Inflammatory macrophage treated with lipopolysaccharide for 1 hour (primary cell): ENCODE measurements at places on chromosomes 11 and 22.

DNA sequence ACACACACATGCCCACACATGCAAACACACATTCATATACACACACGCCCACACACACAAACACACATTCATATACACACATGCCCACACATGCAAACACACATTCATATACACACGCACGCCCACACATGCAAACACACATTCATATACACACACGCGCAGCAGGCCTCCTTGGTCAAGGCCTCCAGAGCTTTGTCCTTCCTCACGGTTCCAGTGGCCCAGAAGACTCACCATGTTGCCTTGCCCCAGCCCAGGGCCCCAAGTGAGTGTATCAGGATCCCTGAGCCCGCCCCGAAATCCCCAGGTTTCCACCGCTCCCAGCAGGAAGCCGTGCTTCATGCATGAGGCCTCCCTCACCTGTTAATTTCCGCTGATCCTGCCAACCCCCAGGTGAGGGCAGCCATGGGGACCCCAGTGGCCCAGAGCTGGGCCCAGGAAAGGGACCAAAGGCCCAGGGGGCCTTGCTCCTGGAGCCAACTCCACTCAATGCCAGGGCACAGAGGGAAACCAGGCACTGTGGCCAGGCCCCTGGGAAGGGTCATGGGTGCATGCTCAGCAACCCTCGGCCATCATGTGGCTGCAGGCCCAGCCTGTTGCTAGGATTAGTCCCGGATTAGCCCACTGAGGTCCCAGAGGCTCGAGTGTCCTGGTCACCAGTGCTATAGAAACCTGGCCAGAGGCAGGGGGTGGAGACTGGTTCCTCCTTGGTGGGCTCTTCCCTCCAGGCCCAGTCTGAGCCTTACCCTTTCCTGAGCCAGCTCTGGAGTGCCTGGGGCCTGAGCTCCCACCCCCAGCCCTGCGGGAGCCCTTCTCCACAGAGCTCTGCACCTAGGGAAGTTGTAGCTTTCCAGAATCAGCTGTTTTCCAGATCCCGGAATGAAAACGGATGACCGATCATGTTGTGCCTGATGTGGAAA is 34.4 kb downstream of the IGF2 start:
- no peak for DNase-seq

DNA sequence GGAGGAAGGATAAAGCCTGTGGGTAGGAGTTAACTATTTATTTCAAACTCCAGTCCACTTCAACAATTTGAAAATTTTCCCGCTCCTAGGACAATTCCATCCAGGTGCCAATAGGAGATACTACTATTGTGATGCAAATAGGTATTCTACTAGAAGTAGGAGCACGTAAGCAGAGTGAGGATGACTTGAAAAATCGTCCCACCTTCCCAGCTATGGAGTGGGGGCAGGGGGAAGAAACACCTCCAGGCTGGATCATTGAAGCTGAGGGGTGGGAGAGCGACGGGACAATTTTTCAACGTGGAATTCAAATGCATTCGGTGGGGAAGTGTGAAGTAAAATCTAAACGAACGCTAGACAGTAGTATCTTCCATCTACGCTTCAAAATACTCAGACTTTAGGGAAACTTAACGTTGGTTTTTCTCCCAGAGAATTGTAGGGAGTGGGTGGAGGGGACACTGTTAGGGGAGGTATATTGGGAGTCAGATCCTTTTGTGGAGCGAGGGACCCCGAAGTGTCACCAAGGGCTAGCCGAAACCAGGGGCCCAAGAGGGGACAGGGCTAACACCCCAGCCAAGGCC is 523 bp upstream of the ARHGAP42 start:
- no peak for DNase-seq

DNA sequence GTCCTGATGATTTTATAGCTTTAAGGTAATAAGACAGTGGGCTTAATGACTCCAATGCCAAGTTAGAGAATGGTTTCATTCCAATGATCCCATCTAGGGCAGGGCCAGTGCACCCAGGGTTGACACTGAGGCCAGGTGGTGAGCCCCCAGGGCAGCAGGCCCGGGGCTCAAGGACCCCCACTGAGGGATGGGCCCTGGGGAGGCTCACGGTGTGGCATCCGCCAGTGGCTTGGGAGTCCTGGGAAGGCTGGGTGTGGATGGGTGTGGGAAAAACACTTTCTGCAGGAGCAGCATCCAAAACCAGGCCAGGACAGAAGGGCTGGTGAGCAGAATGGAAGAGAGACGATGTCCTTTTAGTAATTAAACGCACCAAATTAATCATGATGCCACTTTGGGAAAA is 626.3 kb downstream of the TBC1D22A start:
- DNase-seq, result no peak

DNA sequence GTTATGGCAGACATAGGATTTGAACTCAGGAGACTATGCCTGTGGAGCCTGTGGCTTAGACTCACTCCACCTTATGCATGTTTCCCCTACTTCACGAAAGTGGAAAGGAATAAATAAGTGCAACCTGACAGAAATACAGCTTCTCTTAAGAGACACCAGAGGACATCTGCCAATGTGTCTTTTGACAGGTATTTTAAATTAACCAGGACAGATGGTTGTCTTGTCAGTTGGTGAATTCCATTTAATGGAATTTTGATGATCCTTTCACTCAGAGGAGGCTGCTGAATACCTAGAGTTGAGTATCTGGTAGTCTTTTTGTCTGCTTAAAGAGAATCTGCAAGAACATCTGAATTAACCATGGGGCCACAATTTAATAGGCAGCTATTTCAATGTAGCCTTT is 46.1 kb downstream of the NELL1 start:
- DNase-seq, result no peak

- no peak for DNase-seq
Measured at GRCh38 chr11:45931739-45932138, 9.3 kb downstream of the LARGE2 start.

DNA sequence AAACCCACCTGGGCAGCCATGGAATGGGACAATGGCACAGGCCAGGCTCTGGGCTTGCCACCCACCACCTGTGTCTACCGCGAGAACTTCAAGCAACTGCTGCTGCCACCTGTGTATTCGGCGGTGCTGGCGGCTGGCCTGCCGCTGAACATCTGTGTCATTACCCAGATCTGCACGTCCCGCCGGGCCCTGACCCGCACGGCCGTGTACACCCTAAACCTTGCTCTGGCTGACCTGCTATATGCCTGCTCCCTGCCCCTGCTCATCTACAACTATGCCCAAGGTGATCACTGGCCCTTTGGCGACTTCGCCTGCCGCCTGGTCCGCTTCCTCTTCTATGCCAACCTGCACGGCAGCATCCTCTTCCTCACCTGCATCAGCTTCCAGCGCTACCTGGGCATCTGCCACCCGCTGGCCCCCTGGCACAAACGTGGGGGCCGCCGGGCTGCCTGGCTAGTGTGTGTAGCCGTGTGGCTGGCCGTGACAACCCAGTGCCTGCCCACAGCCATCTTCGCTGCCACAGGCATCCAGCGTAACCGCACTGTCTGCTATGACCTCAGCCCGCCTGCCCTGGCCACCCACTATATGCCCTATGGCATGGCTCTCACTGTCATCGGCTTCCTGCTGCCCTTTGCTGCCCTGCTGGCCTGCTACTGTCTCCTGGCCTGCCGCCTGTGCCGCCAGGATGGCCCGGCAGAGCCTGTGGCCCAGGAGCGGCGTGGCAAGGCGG is 11.4 kb upstream of the ARHGEF17 start:
- no peak for DNase-seq

DNA sequence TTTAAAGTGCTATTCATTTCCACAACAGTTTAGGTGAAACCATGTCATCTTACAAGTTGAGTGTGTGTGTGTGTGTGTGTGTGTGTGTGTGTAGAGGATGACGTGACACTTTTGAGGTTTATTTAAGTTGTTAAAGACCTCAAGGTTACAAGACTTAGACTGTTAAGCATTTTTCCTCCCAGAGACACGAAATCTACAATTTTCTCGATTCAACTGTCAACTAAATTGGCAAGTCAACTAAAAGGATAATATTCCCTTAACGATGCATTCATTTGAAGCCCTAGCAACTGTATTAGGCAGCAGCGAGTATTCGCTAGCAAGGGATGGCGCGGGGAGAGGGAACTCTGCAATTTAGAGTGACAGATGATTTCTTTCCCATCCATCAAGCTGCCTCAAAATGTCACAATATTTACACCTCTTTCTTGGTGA is 17.6 kb upstream of the BDNF start:
- no peak for DNase-seq

- DNase-seq, result no peak
Measured at GRCh38 chr11:76808996-76809395, 25.8 kb downstream of the TSKU start.

GRCh38 chr11:10285148-10285802 is 8.7 kb downstream of the SBF2 start:
- DNase-seq, result peak; percentile 95

GRCh38 chr11:71787098-71787823 is 45.7 kb upstream of the DEFB108B start:
- peak; percentile 97 for DNase-seq

GRCh38 chr22:45785458-45785857 is 113.8 kb downstream of the ATXN10 start:
- no peak for DNase-seq
